ENCODE measurements at places on chromosomes 5 and 9.

- no peak for DNase-seq
These were observed 400.5 kb upstream of the TUSC1 start for GRCh38 chr9:26078706-26079105.

DNA sequence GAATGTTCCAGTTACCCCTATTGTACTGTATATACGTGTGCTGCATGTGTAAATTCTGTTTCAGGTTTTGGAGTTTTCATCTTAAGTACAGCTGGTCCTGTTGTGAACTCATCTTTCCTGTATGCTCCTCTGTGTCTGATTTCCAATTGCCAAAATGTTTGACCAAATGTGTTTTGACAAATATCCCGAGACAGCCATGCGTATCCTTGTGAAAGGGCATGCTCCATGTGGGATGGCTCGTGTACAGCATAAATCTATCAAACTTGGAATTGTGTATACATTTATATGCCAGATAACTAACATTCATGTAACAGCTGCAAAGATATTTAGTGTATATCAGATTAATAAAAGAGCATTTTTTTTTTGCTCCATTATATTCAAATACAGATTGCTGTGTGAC lies 69.5 kb upstream of the IQGAP2 start:
- no peak for DNase-seq

- no peak for DNase-seq
These were observed 21.4 kb downstream of the DIAPH1 start for GRCh38 chr5:141597394-141597793.

- DNase-seq, result no peak
These were observed 63.3 kb downstream of the DCP2 start for GRCh38 chr5:113039934-113040285.

DNA sequence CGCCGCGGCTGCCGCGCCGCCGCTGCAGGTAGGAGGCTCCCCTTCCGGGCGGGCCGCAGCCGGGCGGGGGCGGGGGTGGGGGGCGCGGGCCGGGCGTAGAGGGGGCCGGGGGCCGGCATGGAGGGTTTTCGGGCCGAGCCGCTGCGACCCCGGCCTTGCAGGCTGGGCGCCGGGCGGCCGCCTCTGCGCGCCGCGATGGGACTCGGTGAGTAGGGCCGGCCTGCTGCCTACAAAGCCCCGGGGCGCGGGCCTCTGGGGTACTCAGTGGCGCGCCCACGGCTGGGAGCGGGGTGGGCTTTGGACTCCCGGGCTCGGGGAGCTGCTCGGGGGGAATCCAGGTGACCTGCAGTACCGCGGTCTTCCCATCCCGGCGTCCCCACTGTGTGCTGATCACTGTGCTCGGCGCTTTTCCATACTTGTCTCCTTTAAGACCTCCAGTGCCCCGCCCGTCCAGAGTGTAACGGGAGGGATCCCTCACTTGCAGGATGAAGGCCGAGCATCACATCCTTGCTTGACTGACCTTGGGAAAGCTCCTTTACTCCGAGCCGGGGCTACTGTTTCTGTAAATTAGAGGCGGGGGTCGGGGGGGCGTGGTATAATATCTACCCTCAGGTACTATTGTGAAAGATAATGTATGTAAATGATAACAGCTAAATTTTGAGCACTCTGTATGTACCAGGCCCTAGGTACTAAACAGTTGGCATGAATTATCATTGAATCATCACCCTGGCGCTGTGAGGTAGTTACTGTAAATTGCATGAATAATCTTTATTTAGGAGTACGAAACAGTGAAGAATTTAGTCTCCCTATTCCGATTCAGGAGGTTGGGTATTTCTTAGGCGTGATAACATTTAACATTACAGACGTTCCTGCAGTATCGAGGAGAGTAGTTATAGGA lies 672 bp downstream of the MSANTD3 start:
- peak; percentile 3 for DNase-seq

DNA sequence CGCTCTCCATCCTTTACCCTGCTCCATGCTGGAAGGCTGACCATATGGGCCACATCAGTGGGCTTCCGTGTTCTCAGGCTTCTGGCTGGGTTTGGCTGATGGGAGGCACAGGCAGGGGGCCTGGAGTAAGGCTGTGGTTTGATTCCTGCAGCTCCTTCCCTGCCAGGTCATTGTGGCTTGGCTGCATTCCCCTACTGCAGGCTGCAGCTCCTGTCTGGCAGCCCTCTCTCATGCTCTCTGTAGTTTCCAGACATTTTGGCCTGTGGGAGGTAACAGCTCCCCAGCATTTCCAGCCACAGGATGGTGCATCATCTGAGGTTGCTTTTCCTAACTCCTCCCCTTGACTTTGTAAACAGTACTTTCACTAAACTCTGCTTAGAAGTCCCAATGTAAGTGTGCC lies 102.0 kb upstream of the PTPN3 start:
- no peak for DNase-seq

- DNase-seq, result no peak
These were observed 86.3 kb downstream of the LPAR1 start for GRCh38 chr9:110951805-110952539.

- no peak for DNase-seq
These were observed 26.9 kb downstream of the KLHL3 start for GRCh38 chr5:137708796-137709559.

- no peak for DNase-seq
These were observed 1350.1 kb upstream of the C9orf72 start for GRCh38 chr9:28923351-28923750.

DNA sequence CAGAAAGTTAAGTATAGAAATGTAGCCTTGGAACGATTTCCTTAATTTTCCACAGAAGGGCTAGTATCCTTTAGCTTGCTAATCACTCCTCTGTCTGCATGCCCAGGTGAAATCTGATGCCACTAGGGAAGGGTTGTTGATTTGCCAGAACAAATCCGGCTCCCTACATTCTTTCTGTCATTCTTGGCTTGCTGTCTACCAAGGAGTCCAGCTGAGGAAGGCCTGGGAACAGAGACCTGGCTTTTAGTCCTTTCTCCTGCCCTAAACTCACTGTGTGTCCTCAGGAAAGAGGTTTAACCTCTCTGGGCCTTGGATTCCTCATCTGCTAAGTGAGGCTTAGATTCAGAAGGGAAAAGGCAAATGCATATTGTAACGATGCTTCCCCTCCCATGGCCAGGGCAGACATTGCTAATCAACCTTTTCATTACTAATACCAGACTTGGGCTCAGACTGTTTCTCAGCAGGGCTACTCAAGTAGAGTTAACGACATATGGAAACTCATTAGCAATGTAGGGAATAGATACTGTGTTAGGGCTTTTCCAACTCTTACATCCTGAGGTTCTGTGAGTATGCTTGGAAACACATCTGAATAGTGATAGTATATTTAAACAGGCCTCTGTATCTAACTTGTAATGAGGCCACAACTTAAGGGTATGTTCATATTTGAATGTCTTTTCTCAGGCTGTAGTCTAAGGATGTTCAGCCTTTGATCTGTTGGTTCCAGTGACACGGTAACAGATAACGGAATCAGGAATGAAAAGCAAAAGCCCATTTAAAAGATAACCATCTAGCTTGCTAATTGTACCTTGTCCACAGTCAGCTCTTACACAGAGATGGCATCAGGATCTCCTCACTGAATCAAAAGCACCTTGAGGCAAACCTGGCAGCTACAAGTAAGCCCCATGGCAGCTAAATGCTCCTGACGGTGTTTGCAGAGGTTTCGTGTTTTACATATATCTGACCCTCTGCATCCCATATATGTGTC lies 4.1 kb downstream of the GALNT10 start:
- no peak for DNase-seq

GRCh38 chr5:142674531-142675469 lies 11.1 kb downstream of the FGF1 start:
- no peak for DNase-seq

DNA sequence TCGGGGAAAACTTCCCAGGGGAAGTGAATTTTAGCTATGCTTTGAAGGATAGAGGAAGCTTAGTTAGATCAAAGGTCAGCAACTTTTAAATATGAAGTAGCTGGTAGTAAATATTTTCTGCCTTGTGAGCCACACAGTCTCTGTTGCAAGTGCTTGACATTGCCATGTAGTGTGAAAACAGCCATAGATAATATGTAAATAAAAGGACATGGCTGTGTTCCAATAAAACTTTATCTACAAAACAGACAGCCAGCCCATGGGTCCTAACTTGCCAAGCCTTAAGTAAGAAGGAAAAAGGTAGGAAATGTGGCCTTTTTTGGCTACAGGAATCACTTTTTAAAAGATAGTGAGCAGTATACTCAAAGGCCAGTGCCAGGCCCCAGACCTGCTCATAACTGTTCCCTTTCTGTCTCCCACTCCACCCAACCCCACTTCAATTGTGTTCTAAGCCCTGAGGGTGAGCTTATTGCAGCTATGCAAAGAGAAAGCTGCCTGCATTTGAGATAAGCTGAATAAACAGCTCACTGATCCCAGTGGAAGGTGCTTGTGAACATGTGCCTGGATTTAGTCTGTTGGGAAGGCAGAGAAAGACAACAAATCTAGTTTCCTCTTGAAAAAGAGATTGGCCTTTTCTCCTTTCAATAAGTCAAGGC lies 113.0 kb upstream of the TRIM32 start:
- no peak for DNase-seq

GRCh38 chr9:2923766-2924379 lies 80.0 kb upstream of the PUM3 start:
- no peak for DNase-seq

DNA sequence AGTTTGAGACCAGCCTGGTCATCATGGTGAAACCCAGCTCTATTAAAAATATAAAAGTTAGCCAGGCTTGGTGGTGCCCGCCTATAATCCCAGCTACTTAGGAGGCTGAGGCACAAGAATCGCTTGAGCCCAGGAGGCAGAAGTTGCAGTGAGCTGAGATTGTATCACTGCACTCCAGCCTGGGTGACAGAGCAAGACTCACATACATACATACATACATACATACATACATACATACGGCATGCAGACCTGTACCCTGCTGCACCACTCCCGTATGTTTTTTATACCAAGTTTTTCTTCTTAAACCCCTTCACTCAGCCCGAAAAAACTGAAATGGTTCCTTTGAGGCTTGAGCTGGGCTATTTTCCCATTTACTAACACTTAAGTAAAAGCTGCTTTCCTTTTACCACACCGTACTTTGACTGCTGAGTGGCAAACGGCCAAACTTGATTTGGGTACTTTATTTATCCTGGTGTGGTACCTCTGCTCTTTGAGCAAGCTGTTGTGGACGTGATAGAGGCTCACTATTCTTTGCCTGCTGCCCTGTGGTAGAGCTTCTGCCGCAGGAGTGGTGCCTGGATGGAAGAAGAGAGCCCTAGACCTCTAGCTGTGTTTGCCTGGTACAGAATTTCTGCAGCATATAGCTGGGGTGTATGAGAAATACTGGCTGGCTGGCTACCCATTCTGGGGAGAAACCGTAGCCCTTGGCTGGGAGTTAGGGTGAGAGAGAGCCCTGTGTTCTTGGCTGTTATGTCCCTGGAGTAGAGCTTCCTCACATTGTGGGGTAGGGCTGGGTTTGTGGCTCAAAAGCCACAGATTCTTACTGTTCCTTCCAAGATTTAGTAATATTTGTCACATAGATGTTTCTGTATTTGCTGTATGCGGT lies 19.4 kb downstream of the IPO11 start:
- DNase-seq, result no peak

- DNase-seq, result no peak
These were observed 57.3 kb downstream of the ZFR start for GRCh38 chr5:32387211-32387610.

- DNase-seq, result no peak
These were observed 56.9 kb upstream of the GGTA1 start for GRCh38 chr9:121556580-121556979.

- DNase-seq, result no peak
These were observed 26.5 kb upstream of the MROH2B start for GRCh38 chr5:41097642-41098041.

- DNase-seq, result no peak
These were observed 6.4 kb downstream of the PRKAA1 start for GRCh38 chr5:40791715-40792139.

- DNase-seq, result no peak
These were observed 334.6 kb downstream of the SPOCK1 start for GRCh38 chr5:137164536-137164935.

DNA sequence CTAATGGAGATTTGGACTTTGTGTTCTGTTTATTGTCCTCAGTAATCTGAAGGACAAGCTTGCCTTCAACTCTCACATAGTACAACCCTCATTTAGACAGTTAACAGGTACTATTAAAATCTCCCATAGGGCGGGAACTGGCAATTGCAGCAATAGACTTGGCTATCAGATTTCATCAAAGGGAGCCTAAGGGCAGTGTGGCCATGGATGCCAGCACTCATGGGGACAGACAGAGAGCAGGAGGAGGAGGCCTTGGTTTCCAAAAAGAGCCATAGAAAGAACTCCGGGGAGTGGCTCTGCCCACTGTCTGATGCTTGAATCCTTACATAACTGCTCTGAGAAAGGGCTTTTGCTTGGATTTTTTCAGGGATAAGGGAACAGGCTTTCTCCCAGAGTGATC lies 6.8 kb downstream of the SLC36A1 start:
- DNase-seq, result no peak

DNA sequence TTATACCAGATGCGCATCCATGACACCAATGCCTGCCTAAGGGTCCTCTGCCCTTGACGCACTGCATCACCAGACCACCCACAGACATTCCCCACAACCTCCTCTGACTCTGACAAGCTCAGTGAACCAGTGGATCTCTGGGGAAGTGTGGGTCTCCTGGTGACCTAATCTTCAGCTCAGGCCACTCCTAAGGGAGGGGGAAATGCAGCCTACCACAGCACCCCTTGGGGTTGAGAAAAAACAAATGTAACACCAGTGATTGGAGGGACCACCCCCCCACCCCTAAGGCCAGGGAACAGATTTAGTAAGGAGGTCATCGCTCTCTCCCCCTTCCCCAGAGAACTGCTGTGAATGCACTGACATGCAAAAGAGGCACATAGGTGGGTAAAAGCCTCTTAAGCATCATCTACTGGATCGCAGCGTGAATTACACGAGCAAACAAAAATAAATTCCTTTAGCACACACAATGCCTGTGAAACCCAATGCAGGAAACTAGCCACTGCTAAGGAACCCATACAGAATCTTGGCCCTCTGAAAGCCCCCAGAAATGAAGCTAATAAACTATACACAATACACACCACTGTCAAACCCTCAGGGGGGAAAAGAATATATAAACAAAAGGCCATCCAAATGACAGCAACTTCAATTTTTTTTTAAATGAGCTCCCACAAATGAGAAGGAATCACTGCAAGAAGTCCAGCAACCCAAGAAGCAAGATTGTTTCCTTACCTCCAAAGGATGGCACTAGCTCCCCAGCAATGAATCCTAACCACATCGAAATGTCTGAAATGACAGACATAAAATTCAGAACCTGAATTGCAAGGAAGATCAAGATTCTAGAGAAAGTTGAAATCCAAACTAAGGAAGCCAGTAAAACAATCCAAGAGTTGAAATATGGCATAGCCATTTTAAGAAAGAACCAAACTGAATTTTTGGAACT lies 513.7 kb upstream of the PTGER4 start:
- no peak for DNase-seq

- no peak for DNase-seq
These were observed 17.0 kb downstream of the ERAP2 start for GRCh38 chr5:96893342-96893741.
